Activated naive CD4-positive, alpha-beta T cell treated with anti-CD3 and anti-CD28 coated beads, Interleukin-2, amount 50 U/mL, for 72 hours (primary cell): ENCODE measurements at places on chromosomes 1 and 21.

- DNase-seq: no peak
Observed at GRCh38 chr1:116720364-116721038, 33.7 kb upstream of the CD2 start.

DNA sequence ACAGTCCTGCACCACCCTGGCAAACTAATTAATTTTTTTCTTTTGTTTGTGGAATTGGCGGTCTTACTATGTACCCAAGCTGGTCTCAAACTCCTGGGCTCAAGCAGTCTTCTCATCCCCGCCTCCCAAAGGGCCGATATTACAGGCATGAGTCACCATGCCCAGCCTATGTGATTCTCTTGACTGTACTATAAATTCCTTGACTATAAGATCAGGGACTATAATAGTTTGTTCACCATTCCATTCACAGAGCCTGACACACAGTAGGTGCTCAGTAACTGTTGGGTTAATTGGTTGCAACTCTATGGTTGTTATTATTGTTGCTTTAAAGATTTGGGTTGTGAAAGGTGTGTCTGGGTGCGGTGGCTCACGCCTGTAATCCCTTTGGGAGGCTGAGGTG, 17.2 kb downstream of the DAP3 start:
- DNase-seq: no peak

DNA sequence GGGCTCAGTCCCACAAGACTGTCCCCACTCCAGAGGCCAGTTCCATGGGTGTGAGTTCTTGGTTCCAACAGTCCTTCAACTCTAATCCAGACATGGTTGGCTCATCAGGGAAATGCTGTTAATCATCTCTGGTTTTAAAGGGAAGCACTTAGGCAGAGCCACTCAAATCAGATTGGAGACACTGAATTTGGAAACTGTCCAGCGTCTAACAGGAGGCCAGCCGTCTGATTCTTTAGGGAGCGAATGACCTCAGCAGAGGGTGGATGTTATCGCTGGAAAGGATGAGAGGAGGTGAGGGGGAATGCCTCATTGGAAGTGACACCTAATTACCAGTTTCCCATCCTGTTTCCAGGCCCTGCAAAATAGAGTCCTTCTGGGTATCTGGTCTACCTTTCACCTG, 22.8 kb upstream of the LRRC38 start:
- DNase-seq: no peak

GRCh38 chr1:218666263-218666662, 321.1 kb downstream of the TGFB2 start:
- no peak for DNase-seq

- no peak for DNase-seq
Observed at GRCh38 chr1:160169553-160170399, 18.4 kb downstream of the ATP1A4 start.
